ENCODE measurements at places on chromosomes 3 and 15. TPM values are rescaled to one million over a fixed set of nuclear protein-coding genes. Genes with fewer than 3 reads are reported as not detected.

GRCh38 chr3:107216229-107216628, 161.0 kb upstream of the CCDC54 start:
- DNase-seq, result no peak

DNA sequence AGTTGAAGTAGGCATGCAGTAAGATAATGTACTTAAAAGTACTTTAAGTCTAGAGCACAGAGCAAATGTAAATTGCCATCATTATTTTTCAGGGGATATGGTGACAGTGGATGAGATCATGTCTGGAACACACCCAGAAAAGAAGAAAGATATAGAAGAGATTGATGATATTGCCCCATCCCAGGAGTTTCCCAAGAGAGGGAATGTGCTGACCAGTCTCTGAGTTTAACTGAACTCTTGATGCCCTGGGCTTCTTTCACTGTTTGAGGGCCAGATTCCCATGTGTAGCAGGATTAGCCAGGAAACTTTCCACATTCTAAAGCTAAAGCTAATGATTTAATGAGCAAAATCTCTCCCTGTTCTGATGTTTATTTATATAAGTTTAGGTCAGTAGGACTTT, 366.8 kb upstream of the UMPS start:
- no peak for DNase-seq

SPESP1 gene
- total RNA-seq, result not detected

- DNase-seq, result no peak
Measured at GRCh38 chr15:80490431-80490990, 86.3 kb downstream of the ARNT2 start.

GRCh38 chr3:195900436-195901355, 7.7 kb downstream of the TNK2 start:
- peak; percentile 84 for DNase-seq

SNX22 gene
- total RNA-seq, result 0.27 TPM

DNA sequence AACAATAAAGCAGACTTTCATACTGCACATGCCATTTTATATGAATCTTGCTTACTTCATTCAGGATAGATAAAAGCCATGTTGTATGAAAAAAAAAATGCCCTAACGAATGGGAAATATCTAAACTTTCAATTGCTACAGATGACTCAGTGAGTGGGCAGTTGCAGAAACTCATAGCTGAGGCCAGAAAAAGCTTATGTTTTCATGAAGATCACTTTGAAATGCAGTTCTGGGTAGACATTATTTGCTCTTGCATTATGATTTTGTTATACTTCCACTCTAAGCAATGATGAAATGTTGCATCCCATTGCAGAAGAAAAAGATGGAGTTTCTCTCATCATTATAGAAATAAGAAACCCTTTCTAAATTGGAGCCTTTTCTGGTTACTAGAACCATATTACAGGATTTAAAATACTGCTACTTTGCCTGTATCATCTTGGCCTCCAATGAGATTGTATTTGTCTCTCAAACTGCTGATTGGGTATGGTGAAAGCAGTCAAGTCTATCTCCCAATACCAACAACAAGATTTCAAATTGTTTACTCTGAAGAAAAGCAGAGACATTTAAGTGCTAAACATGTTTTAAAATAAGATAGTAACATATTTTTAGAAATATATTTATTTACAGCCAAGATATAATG, 17.0 kb downstream of the PEAK1 start:
- no peak for DNase-seq

DNA sequence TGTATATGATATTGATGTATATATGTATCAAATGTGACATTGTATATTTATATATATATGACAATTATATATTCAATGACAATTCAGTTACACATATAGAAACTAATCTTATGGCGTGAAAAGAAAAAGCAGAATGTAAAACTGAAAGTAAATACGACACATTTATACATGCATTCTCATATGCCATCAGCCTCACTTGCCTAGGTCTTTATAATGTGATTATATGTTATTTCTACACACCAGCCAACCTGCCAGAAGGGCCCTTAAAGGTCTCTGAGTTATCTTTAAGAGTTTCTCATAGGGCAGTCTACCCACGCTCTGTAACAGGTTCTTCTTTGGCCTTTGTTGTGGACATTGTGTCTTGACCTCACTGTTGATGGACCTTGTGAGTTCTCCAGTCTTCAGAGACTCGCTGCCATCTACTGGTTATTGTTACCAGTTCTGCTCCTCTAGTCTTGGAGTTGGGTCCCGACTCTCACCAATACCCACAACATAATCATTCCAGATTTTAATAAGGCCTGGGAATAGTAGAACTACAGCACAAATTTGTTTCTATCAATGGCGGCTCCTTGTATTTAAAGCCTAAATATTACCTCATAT, 371.5 kb upstream of the GOLIM4 start:
- no peak for DNase-seq

DNA sequence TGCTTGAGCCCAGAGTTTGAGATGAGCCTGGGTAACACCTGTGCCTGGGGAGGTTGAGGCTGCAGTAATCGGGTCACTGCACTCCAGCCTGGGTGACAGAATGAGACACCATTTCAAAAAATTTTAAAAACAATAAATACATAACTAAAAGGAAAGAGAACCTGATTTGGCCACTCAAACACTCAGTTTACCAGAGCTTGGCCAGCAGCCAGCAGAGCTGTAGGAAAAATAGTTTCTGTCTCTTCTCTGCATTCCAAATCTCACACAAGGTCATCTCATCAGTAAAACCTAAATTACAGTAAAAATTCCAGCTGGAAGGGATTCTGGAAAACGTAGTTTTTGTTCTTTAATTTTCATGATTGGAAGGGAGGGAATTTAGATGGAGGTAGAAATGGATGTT, 7.8 kb upstream of the PPM1L start:
- DNase-seq, result no peak

DHX36 gene
- 48.4 TPM for total RNA-seq

BDH1 gene
- 6.5 TPM for total RNA-seq

ANKRD34C gene
- total RNA-seq, result 0.07 TPM

GRCh38 chr15:87764461-87765240, 491.9 kb downstream of the NTRK3 start:
- DNase-seq, result no peak

GOLGA8J gene
- not detected for total RNA-seq

MELTF gene
- total RNA-seq, result 5.2 TPM

MYLK gene
- 405 TPM for total RNA-seq

GRCh38 chr3:104974316-104974715, 392.4 kb upstream of the ALCAM start:
- no peak for DNase-seq

DNA sequence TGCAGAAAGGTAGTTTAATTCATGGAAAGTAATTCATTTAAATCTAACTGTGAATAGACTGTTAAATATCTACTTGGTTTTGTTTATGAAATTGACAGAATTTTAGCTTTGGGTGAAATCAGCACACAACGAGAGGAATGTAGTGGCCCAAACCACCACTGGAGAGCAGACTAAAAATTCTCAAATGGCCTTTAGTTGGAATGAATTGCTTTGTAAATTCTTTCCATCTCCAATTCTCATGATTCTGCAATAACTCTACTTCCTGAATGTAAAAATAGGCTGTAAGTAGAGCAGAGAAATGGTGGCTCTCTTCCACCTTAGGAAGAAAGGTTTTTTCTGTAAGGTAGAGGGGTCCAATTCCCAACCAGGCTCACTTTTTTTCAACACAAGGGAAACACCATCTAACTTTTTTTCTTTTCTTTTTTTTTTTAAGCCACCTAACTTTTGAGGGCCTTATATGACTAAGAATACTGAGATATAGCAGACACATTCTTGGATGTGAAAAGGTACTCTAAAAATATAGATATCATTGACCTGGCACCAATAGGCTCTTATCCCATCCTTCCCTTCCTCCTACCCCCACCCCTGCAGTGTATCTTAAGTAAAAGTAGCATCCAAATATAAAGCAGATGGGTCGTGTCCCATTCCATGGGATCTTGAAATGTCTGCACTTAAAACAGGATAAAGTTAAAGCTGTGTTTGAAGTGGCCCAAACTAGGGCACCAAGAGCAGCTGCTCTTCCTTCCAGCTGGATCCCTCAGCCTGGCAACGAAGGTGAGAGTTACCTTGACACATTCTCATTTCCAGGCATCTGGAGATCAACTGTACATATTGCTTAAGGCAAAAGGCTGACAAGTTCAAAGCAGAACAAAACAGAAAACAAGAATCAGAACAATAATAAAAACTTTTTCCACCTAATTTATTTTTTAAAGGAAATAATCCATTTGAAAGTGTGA, 194.1 kb downstream of the TPRG1 start:
- no peak for DNase-seq

DNA sequence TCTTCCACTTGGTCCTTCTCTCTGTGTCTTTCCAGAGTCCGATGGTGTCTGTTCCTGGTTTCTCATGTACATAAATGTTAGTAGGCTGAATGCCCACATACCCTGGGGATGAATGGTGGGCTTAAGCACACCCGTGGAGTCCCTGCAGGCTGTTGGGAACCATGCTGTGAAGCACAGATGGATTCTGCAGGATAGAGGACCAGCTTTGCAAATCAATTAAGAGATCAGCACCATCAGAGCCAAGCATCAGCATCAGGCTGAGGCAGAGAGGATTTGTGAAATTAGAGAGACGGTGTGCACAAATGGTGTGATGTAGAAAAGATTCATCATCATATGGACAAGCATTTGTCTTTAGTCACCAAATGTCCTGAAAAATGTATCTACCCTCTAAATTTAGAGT, 127.1 kb downstream of the SV2B start:
- DNase-seq, result no peak

GRCh38 chr3:186782542-186783057, 777 bp upstream of the EIF4A2 start:
- DNase-seq, result no peak

- DNase-seq, result no peak
Measured at GRCh38 chr3:197541756-197542539, 13.8 kb downstream of the BDH1 start.

FAM227B gene
- total RNA-seq, result 2.2 TPM

DNA sequence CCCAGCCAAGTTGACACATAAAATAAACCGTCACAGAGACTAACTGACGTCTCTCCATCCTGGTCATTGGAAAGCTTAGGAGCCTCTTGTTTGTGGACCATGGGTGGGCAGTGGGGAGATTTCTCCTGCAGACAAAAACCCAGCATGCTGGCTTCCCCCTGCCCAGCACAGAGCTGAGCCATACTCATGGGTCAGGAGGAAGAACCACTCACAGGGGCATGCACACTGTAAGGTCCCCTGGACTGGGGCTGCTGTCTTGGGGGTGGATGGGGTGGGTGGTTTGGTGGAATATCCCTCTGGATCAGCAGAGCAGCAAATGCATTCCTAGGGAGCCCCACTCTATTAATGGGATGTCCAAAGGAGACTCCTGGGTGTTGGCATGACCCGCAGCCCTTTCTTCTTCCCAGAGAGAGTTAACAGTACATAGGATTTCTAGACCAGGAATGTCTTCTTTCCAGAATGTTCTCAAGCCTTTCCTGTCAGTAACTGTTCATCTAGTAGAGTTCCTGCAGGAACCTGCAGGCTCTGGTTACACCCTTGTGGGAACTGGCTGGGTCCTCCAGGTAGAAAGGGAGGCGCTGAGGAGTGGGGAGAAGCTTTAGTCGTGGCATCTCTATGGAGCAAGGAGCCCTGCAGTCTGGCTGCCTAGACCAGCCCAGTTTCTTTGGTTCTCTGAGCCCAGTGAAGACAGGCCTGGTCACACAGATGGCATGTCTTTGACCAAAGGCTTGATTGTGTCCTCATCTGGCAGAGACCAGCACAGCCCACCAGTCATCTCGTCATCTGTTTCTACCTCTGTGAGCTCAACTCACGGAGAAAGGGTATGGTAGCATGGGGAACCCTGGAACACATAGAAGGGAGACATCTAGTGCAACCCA, 73.4 kb upstream of the PRR23C start:
- DNase-seq, result no peak

DNA sequence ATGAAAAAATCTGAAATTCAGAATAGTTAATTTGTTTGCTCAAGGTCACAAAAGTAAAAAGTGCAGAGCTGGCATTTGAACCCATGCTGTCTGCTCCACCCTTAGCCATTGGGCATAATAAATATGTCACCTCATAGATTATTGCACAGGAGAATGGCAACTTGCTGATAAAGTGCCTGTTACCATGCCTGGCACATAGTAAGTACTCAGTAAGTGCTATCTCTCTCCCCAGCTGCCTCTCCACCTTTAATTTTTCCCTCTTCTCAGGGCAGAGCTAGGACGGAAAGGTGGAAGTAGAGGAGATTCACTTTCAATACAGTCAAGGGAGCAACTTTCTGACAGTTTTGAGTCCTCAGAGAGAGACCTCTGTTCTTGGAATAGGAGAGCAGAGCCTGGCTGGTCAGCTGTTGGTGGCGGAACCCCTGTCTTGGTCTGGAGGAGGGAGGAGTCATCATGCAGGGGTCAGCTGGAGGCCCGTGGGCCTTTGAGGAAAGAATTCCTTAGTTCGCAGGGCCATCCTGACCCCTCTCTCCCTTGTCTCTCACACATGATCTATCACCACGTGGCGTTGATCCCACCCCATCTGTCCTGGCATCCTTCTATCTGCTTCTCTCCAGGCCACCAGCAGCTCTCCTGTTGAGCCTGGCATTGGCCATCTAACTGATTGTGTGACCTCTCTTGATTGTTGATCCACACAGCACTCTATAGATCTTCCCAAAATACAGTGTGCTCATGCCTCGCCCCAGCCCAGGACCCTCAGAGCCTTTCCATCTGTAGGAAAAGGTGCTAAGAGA, 149.3 kb downstream of the RPLP1 start:
- DNase-seq, result no peak

DNA sequence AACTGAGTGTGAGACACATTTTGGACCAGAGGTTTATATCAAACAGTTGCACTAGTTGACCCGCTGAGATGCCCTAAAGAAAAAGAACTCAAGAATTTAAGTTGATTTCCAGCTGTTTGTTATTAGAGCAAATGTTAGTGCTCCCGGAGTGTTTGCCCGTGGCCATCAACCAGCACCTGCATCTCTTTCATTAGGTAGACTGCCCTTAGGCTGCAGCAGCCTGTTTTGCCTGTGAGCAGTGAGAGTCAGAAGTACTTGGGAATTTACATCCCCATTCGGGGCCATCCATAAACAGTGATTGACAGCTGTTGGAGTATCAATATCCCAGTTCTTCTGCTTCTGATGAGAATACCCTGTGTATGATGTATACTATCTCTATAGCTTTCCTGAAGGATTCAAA, 492.6 kb downstream of the RBMS3 start:
- DNase-seq, result no peak

GRCh38 chr3:172224560-172225214, 185.3 kb downstream of the FNDC3B start:
- no peak for DNase-seq

- no peak for DNase-seq
Measured at GRCh38 chr3:117748131-117748530, 1038.6 kb downstream of the TUSC7 start.

All from chondrocyte (in vitro differentiated cells).